Putamen (tissue), 1 donor: ENCODE measurements at places on chromosomes 4 and X.
A peak's percentile ranks its signal among the peaks of the same experiment; 100 is the strongest.

- DNase-seq: no peak
Observed at GRCh38 chrX:85828771-85829170, 218.6 kb downstream of the CHM start.

DNA sequence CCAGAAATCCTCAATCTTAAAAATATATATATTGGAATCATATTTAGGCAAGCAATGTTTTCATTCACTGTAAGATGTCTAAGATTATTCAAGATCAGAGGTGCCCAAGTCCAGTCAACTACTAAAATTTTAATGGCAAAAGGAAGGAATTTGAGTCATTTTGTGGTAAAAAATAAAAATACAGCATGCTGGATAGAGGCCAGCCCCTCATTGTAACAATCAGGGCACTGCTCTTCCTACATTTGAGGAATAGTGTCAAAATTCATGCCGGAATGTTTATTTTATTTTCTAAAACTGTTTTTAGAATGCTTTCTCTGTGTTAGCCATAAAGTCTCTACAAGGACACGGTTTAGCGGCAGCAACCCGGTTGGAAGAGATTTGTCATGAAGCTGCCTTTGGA, 49.9 kb upstream of the SRD5A3 start:
- no peak for DNase-seq

GRCh38 chrX:13284570-13284969, 35.3 kb downstream of the ATXN3L start:
- DNase-seq: no peak

GRCh38 chrX:113512700-113513395, 672.2 kb upstream of the AMOT start:
- DNase-seq: no peak

GRCh38 chr4:96170198-96170597, 330.3 kb downstream of the PDHA2 start:
- no peak for DNase-seq

GRCh38 chr4:179225594-179225993, 1783.4 kb upstream of the AGA start:
- DNase-seq: no peak

DNA sequence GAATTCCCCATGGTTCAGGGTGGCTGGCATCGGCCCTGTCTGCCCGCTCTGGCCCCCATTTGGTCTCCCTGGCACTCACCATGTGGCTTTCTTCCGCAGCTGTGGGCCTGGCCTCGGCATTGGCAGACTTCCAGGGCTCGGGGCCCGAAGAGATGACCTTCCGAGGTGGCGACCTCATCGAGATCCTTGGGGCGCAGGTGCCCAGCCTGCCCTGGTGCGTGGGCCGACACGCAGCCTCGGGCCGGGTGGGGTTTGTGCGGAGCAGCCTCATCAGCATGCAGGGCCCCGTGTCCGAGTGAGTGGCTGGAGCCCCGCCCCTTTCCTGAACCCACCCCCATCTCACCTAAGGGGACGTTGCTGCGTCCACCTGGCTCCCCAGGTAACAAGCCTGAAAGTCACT, 20.1 kb downstream of the SH3TC1 start:
- DNase-seq: no peak

- no peak for DNase-seq
Observed at GRCh38 chr4:6340446-6341015, 70.9 kb downstream of the WFS1 start.

- DNase-seq: no peak
Observed at GRCh38 chr4:110669663-110670062, 46.8 kb upstream of the PITX2 start.

- DNase-seq: no peak
Observed at GRCh38 chrX:110145854-110146253, 142.9 kb downstream of the TMEM164 start.

DNA sequence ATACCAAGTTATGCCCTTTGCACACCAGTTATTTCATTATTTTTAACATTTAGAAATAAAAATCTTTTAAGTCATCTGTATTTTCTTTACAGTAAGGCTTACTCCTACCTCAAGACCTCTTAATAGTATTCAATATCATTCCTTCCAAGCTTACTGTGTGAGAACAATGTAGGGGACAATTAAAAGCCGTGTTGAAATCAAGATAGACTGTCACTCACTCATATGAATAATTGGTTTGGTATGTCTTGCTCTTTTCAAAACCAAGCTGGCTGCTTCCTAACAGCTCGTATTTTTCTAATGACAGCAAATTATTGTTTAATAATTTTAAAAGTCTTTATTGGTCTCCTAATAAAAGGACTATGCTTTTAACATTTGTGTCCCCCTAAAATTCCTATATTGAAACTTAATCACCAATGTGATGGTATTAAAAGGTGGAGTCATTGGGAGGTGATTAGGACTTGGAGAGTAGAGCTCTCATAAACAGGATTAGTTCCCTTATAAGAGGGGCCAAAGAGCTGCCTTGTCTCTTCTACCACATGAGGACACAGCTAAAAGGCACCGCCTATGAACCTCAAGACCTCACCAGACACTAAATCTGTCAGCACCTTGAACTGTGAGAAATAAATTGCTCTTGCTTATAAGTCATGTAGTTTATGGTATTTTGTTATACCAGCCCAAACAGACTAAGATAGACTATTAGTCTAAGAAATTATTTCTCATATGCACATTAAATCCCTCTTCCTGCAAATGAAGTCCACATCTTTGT, 4.1 kb downstream of the ABCB7 start:
- no peak for DNase-seq

DNA sequence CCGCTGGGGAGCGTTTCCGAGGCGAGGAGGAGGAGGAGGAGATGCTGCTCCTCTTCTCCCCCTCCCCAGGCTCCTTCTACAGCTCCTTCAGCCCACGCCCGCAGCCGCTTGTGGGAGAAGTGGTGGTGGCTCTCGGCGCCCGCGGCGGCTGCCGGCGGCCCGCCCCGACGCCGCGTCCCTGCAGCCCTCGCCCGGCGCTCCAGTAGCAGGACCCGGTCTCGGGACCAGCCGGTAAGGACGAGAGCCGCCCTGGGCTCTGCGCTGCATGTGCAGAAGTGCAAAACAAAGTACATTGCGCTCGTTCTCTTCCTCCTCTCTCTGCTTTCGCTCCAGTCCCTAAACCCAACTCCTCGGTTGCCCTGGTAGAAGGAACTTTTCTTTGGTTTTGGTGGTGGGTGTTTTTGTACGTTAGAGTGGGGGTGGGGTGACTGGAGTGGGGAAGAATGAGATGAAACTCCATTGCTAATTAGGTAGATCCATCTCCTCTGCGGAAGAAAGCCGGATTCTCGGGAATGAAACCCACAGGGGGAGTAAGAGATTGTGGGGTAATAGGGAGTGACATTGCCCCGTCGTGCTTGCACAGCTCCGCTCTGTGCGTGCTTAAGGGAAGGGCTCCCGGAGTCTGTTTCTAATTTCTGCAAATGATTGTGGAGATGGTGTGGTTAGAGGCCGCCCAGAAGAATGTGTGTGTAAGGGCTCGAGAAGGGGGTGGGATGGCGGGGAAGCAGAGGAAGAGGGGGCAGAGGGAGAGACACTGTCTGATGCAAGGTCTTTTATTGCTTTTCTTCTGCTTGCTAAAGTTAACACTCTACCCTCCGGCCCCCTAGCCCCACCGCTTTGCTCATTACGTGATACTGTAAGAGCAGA, 677 bp downstream of the PTPN13 start:
- peak; percentile 70 for DNase-seq

GRCh38 chr4:111066001-111066400, 443.1 kb upstream of the PITX2 start:
- no peak for DNase-seq

GRCh38 chrX:46642145-46642544, 68.6 kb downstream of the CHST7 start:
- no peak for DNase-seq

GRCh38 chrX:39828971-39829370, 268.8 kb downstream of the BCOR start:
- no peak for DNase-seq

GRCh38 chr4:121070274-121070673, 2.1 kb downstream of the NDNF start:
- DNase-seq: no peak

DNA sequence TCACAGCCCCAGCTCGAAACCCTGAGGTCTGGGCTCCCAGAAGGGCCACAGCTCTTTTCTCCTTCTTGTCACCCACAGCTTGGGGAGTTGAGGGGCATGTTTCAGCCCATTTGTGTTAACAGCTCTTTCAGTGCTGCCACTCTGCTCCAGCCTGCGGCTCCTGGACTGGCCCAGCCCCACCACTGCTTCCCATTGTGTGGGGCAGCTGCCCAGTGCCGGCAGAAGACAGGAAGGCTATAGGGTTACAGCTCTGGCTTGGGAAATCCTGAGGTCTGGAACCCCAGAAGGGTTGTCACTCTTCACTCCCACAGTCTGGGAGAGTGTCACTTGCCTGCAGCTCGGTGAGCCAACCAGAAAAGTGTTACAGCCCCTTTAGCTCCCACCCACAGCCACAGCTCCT, 7.0 kb upstream of the HNRNPD start:
- DNase-seq: no peak

GRCh38 chr4:111519683-111520082, 625.6 kb upstream of the FAM241A start:
- no peak for DNase-seq

- DNase-seq: no peak
Observed at GRCh38 chr4:151031831-151032605, 16.9 kb upstream of the LRBA start.

GRCh38 chrX:18010253-18010652, 149.2 kb upstream of the RAI2 start:
- no peak for DNase-seq
